ENCODE measurements at places on chromosomes 7 and 10. TPM values are rescaled to one million over a fixed set of nuclear protein-coding genes. Genes with fewer than 3 reads are reported as not detected.

Gene DDX50
- total RNA-seq: 62.6 TPM

Gene TMEM254
- 9.9 TPM for total RNA-seq

Gene FXYD4
- total RNA-seq: not detected

Gene SKIDA1
- 0.47 TPM for total RNA-seq

Gene TMEM178B
- under 0.01 TPM for total RNA-seq

Gene STOX1
- total RNA-seq: not detected

Gene CHRM2
- total RNA-seq: 3.0 TPM

Gene PLXNA4
- 2.5 TPM for total RNA-seq

Gene C10orf105
- under 0.01 TPM for total RNA-seq

Gene CTAGE8
- total RNA-seq: 0.60 TPM

Gene DPYSL4
- total RNA-seq: 2.7 TPM

Gene KCNMA1
- total RNA-seq: 70.6 TPM

Gene WNT2
- total RNA-seq: 0.63 TPM

Gene LIPA
- 37.8 TPM for total RNA-seq

Gene SLC26A4
- total RNA-seq: 0.47 TPM

Gene AGBL3
- 0.52 TPM for total RNA-seq

Gene NME8
- not detected for total RNA-seq

Gene TBX20
- total RNA-seq: not detected

Gene IFIT2
- 9.1 TPM for total RNA-seq

Gene AGR3
- total RNA-seq: not detected

Gene VSTM4
- 5.5 TPM for total RNA-seq

Gene ZNF107
- 0.60 TPM for total RNA-seq

Gene TMEM225B
- 1.3 TPM for total RNA-seq

Gene LMOD2
- total RNA-seq: not detected

Gene AQP1
- 1.4 TPM for total RNA-seq

Gene WNT16
- 0.09 TPM for total RNA-seq

Gene CLDN4
- total RNA-seq: 0.43 TPM

Gene GNG11
- 11.2 TPM for total RNA-seq

Gene ZNF786
- total RNA-seq: 4.3 TPM

Gene POP7
- total RNA-seq: 31.2 TPM

Gene LRRC4
- total RNA-seq: 1.9 TPM

Gene IDI2
- total RNA-seq: not detected

Gene NPY4R2
- total RNA-seq: not detected

Gene NEUROG3
- total RNA-seq: not detected

Gene RHBDD2
- 7.3 TPM for total RNA-seq

Gene DYNC1I1
- 0.17 TPM for total RNA-seq

Gene GRID2IP
- under 0.01 TPM for total RNA-seq

Gene SEMA4G
- total RNA-seq: 1.6 TPM

Gene SLC26A3
- not detected for total RNA-seq

Gene SFMBT2
- total RNA-seq: 0.17 TPM

Gene CREB3L2
- 15.1 TPM for total RNA-seq

Gene CNPY1
- not detected for total RNA-seq

Gene ZNF467
- total RNA-seq: 0.95 TPM
